ENCODE measurements at places on chromosomes 16 and 17. TPM values are rescaled to one million over a fixed set of nuclear protein-coding genes. Genes with fewer than 3 reads are reported as not detected.

DNA sequence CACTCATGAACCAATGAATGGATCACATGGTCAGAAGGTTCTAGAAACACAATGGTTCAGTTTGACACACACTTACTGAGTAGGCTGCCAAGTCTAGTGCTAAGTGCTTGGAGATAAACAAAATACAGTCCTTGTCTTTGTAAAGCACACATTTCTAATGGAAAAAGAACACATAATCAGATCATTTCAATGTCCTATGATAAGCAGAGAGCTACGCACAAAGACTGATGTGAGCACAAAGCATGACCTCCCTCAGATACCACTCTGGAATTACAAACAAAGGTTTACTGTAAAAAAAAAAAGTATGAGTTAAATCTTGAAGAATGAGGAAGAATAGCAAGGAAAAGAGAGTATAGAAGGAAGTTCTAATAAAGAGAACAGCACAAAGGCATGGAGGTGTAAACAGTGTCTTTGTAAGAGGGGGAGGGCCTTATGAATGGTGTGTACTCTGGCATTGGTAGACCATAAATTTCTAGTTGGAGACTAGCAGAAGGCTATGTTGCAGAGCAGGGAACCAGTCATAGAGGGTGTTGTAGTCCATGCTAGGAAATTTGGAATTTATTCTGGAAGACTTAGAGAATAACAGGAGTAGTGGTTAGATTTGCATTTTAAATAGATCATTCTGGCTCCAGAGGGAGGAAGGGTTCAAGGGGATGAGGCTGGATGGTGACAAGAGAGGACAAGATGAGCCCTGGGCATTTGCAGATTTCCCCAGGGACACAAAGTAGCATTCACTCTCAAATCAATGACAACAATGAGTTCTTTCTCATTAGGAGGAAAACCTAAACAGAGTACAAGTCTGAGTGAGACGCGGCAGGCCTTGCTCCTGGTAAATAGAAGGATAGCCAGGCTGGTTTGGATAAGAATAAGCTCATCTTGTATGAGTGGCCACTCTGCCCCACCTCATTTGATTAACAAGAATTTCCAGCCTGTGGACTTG lies 468.0 kb downstream of the TOX3 start:
- DNase-seq = no peak

DNA sequence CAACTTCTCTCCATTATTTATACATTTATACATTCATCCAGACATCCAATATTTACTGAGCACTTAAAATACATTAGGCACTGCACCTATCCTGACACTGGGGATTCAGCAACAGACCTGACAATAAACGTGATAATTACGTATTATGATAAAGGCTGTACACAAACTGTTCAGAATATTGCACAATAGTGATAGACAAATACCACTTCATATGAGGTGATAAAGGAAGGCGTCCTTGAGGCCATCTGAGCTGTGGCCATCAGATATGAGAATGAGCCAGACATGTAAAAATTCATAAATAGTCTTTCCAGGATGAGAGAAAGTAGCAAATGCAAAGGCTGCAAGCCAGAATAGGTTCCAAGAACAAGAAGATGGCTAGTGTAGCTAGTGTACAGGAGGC lies 8.6 kb downstream of the USP32 start:
- no peak for DNase-seq

- no peak for DNase-seq
Observed at GRCh38 chr16:24423312-24423711, 116.1 kb upstream of the RBBP6 start.

DNA sequence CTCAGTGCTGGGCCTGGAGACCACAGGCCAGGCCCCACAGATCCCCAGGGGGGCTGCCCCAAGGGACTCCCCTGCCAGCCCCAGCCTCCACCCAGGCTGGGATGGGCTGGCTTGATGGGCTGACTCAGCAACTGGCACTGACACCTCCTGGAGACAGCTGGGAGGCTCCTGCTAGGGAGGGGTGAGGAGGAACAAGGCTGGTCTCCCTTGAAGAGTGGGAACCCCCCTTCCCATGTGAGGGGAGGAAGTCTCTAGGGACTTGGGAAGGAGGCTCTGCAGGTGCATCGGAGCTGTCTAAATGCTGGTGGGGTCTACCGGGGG lies 10.4 kb downstream of the NHERF1 start:
- DNase-seq = peak; percentile 63

The KCNG4 gene
- not detected for total RNA-seq

The CACNA1G gene
- 0.28 TPM for total RNA-seq
